SK-MEL-5 (cell line): ENCODE measurements at places on chromosomes 6 and 20. TPM values are rescaled to one million over a fixed set of nuclear protein-coding genes. Genes with fewer than 3 reads are reported as not detected.

SLC17A3 gene
- total RNA-seq: not detected in 2 replicates

RXRB gene
- total RNA-seq: 16.5 and 17.0 TPM in 2 replicates

RIPPLY2 gene
- 3.8 and 4.5 TPM in 2 replicates for total RNA-seq

GNMT gene
- 0.34 TPM in 1 of 2 replicates, not detected in the other for total RNA-seq

PCK1 gene
- 0.32 TPM in 1 of 2 replicates, not detected in the other for total RNA-seq

DYNLT1 gene
- total RNA-seq: 10.2 and 14.2 TPM in 2 replicates

OSER1 gene
- 49.6 and 50.9 TPM in 2 replicates for total RNA-seq

SLC35F1 gene
- total RNA-seq: 2.5 and 2.6 TPM in 2 replicates

WFDC5 gene
- total RNA-seq: not detected in 2 replicates

IFNGR1 gene
- total RNA-seq: 40.5 and 42.9 TPM in 2 replicates

IP6K3 gene
- total RNA-seq: not detected in 2 replicates

FANCE gene
- 9.6 and 9.9 TPM in 2 replicates for total RNA-seq

KCNS1 gene
- 1.1 and 1.7 TPM in 2 replicates for total RNA-seq

EPPIN gene
- not detected in 2 replicates for total RNA-seq

PROCR gene
- total RNA-seq: 41.0 and 45.2 TPM in 2 replicates

WASF1 gene
- 3.7 and 5.0 TPM in 2 replicates for total RNA-seq

DEFB119 gene
- total RNA-seq: not detected in 2 replicates

FAM83C gene
- not detected in 2 replicates for total RNA-seq

CDYL gene
- 50.3 and 54.8 TPM in 2 replicates for total RNA-seq

SLC17A1 gene
- not detected in 2 replicates for total RNA-seq

IBTK gene
- 35.8 and 38.9 TPM in 2 replicates for total RNA-seq

MLN gene
- not detected in 2 replicates for total RNA-seq

HLA-DRA gene
- total RNA-seq: 5.7 and 10.0 TPM in 2 replicates

FNDC1 gene
- 0.03 TPM in 1 of 2 replicates, not detected in the other for total RNA-seq

TP53TG5 gene
- total RNA-seq: not detected in 2 replicates

TUBB2B gene
- 26.6 and 28.6 TPM in 2 replicates for total RNA-seq

C20orf204 gene
- total RNA-seq: 0.37 and 0.59 TPM in 2 replicates

SLC26A8 gene
- not detected in 2 replicates for total RNA-seq

PSORS1C2 gene
- total RNA-seq: not detected in 2 replicates

MAFB gene
- total RNA-seq: 1.2 and 1.4 TPM in 2 replicates

ACTL10 gene
- total RNA-seq: not detected in 2 replicates

ELOVL2 gene
- total RNA-seq: 29.7 and 30.4 TPM in 2 replicates

ID4 gene
- total RNA-seq: 30.9 and 31.9 TPM in 2 replicates

PRND gene
- not detected in 2 replicates for total RNA-seq

CRISP2 gene
- not detected in 2 replicates for total RNA-seq

SLPI gene
- total RNA-seq: not detected in 2 replicates

DYNLT2 gene
- total RNA-seq: 0.61 and 1.4 TPM in 2 replicates

TMEM200A gene
- total RNA-seq: 0.16 and 0.21 TPM in 2 replicates

TSPO2 gene
- total RNA-seq: not detected in 2 replicates

FKBP1C gene
- total RNA-seq: 0.98 and 1.4 TPM in 2 replicates

MYT1 gene
- total RNA-seq: 0.29 and 1.8 TPM in 2 replicates

ZNF391 gene
- total RNA-seq: 1.7 and 2.7 TPM in 2 replicates

ADTRP gene
- total RNA-seq: not detected in 2 replicates

TMC2 gene
- not detected in 2 replicates for total RNA-seq

CRNKL1 gene
- total RNA-seq: 61.4 and 73.7 TPM in 2 replicates

SPDEF gene
- total RNA-seq: not detected in 2 replicates

IDH3B gene
- total RNA-seq: 224 and 240 TPM in 2 replicates

GPR6 gene
- not detected in 2 replicates for total RNA-seq

SPATS1 gene
- 0.53 and 0.74 TPM in 2 replicates for total RNA-seq

FAM209B gene
- total RNA-seq: not detected in 2 replicates

KIFC1 gene
- total RNA-seq: 21.8 and 23.9 TPM in 2 replicates

BTNL2 gene
- total RNA-seq: not detected in 2 replicates
